ENCODE measurements at places on chromosomes 1 and 21.

- DNase-seq: no peak
These were observed 24.8 kb upstream of the ALDH4A1 start for GRCh38 chr1:18927082-18927653.

GRCh38 chr21:42941696-42942085, 16.3 kb upstream of the ERVH48-1 start:
- DNase-seq: no peak

DNA sequence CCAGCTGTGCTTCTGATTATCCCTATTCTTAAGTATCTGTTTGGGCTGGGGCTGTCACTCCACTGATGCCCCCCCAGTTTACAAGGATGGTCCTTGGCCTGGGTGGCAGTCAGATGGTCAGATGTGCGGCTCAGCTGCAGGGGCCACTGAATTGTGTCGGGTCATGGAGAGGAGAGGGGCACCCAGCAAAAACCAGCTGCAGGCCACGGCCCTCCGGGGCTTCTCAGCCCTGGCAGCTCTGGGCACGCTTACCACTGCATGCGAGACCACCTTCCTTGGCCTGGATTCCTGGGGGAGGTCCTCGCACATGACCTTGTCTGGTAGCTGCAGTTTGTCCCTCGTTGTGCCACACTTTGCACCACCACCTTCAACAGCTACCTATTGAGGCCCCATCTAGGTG, 164.9 kb upstream of the TMEM51 start:
- no peak for DNase-seq

- DNase-seq: no peak
These were observed 31.7 kb upstream of the RGS16 start for GRCh38 chr1:182635871-182636270.

GRCh38 chr1:191629836-191630235, 528.4 kb upstream of the RGS18 start:
- no peak for DNase-seq

- no peak for DNase-seq
These were observed 14.8 kb upstream of the TMEM240 start for GRCh38 chr1:1554926-1555915.

DNA sequence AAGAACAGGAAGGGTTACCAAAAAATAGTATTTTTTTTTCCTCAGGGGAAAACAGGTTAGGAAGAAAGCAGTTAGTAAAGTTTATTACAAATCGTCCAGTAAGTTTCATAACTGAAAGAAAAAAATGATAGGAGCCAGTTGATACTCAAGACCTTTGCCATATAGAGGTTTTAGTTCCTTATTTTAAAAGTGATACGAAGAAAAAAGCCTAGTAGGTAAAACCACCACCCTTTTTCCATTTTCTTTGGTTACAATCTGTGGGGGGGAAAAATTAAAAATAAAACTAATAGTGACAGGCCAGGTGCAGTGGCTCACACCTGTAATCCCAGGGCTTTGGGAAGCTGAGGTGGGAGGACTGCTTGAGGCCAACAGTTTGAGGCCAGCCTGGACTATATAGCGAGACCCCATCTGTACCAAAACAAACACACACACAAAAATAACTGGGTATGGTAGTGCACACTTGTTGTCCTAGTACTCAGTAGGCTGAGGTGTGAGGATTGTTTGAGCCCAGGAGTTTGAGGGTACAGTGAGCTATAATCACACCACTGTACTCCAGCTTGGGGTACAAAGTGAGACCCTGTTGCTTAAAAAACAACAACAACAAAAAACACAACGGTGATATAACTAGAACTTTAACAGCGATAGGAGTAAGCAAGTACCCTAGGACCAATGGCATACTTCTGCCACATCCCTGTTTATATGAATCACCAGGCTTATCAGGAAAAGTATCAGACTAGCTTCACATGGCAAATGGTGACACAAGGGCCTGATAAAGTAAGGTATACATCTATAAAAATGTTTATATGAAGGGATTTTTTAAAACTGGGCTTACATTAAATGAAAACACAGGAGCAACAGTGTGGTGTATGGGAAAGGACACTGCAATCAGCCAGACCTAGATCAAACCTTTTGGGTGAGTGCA, 5.4 kb downstream of the TMEM59 start:
- no peak for DNase-seq

- no peak for DNase-seq
These were observed at the start of gene SPATA46 for GRCh38 chr1:162376691-162377090. TSS of gene SPATA46 (minus strand) at chr1:162376854. CDS start at chr1:162376790, 64 bp downstream.
